ENCODE measurements at places on chromosomes 5 and 9. TPM values are rescaled to one million over a fixed set of nuclear protein-coding genes. Genes with fewer than 3 reads are reported as not detected.

BARHL1 gene
- not detected for total RNA-seq

MED22 gene
- 46.3 TPM for total RNA-seq

ACTL7B gene
- total RNA-seq: not detected

GRCh38 chr9:3323714-3324113 lies 202.1 kb downstream of the RFX3 start:
- H3K4me3 ChIP-seq: no peak overlapping the region
- DNase-seq: no peak
- no peak overlapping the region for H3K27ac ChIP-seq
- no peaks in the 10 kb centered on the region for H3K36me3 ChIP-seq

GRCh38 chr5:74030821-74031220 lies 404.8 kb downstream of the ARHGEF28 start:
- no peaks in the 10 kb centered on the region for H3K27me3 ChIP-seq
- H3K27ac ChIP-seq: no peak overlapping the region
- no peaks in the 10 kb centered on the region for H3K36me3 ChIP-seq
- H3K4me3 ChIP-seq: no peak overlapping the region
- no peaks in the 10 kb centered on the region for H3K4me1 ChIP-seq

GRCh38 chr5:151154931-151155774 lies 2.4 kb downstream of the ANXA6 start:
- no peaks in the 10 kb centered on the region for H3K27me3 ChIP-seq
- H3K27ac ChIP-seq: peak overlapping the region; percentile 70
- H3K4me1 ChIP-seq: peaks cover 73% of the 10 kb centered on the region
- peak overlapping the region; percentile 86 for H3K4me3 ChIP-seq

GRCh38 chr9:121596515-121596914 lies 54.9 kb upstream of the DAB2IP start:
- H3K36me3 ChIP-seq: no peaks in the 10 kb centered on the region
- H3K4me3 ChIP-seq: no peak overlapping the region
- H3K27ac ChIP-seq: no peak overlapping the region
- peaks cover 21% of the 10 kb centered on the region for H3K27me3 ChIP-seq

DNA sequence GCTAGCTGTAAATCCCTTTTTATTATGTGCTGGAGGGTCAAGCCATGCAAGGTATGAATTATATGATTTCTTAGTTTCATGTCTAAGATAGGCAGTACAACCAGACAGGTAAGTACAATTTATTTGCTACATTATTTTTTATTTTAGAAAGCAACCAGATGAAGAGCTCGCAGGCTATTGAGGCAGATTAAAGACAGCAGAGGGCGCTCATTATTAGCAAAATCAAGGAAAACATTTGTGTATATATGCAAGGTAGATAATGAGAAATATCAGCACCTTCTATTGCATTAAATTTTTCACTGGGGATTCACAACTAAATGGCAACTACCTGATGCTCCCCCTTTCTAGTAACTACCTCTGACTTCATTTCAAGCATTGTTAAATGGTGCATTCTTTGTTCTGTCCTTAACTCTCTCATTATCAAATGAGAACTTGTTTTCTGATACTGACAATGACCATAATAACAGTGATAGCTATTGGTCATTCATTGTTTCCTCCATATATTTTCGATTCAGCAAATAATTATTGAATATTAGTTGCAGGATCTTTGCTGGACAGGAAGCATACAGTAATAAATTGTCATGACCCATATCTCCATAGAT lies 8.6 kb downstream of the SCGB3A2 start:
- H3K36me3 ChIP-seq: no peaks in the 10 kb centered on the region
- no peaks in the 10 kb centered on the region for H3K27me3 ChIP-seq
- no peak overlapping the region for H3K4me3 ChIP-seq
- no peak overlapping the region for H3K27ac ChIP-seq

DNA sequence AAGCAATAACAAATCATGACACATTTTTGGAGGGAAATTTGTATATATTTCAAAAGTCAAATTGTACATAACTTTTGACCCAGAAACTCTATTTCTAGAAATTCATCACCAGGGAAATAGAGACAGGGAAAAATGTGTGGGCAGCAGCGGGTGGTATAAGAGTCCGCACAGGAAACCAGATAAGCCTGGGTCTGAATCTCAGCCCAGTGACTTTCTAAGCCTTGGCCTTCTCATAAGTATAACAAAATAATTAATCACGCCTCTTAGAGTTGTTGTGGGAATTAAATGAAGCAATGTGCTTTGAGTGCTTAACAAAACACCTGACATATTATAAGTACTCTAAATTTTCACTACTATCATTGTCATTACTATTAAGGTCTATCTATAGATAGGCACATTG lies 149.2 kb upstream of the DAP start:
- no peak overlapping the region for H3K27ac ChIP-seq
- H3K36me3 ChIP-seq: no peaks in the 10 kb centered on the region
- H3K27me3 ChIP-seq: no peaks in the 10 kb centered on the region
- DNase-seq: no peak
- no peak overlapping the region for H3K4me3 ChIP-seq

Data from CD8-positive, alpha-beta memory T cell (primary cell).